ENCODE measurements at places on chromosomes 5 and 9.

- DNase-seq = no peak
Observed at GRCh38 chr9:115416299-115416698, 298.3 kb upstream of the TNC start.

DNA sequence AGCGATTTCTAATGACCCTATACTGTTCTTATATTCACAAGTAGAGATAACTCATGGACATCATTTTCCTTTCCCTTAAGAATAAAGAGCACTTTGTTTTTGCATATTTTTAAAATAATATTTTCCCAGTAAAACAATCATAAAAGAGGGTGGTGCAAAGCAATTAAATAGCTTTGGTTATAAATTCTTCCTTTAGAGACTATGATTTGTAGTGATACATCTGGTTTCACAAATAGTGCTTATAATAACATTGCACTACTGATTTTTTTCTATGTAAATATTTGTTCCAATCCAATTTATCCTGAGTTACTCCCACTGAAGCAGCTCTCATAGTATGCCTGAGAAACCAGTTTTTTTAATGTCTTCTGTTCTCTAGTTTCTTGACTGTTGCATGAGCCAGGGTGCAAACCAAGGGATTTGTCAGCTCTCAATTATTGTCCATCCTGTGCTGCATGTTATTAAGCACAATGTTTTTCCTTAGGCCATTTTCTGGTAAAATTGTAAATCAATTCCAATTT, 74.7 kb downstream of the LURAP1L start:
- no peak for DNase-seq

GRCh38 chr5:170161069-170161468, 55.4 kb downstream of the FOXI1 start:
- peak; percentile 39 for DNase-seq

DNA sequence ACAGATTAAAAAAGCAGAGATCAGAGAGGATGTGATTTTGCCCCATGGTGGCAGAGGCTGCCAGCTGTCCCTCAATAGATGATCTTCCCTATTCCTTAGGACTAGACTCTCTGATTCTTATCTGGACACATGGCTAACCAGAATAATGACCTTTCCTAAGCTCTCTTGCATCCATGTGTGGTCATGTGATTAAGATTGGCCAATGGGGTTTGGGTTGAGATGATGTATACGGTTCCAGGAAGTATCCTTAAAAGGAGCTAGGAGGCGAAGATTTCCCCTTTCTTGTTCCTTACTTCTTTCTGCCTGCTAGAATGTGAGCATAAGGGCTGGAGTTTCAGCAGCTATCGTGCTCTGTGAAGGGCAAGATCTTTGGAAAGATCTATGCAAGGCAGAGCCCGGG, 39.8 kb downstream of the FOXI1 start:
- DNase-seq = no peak

DNA sequence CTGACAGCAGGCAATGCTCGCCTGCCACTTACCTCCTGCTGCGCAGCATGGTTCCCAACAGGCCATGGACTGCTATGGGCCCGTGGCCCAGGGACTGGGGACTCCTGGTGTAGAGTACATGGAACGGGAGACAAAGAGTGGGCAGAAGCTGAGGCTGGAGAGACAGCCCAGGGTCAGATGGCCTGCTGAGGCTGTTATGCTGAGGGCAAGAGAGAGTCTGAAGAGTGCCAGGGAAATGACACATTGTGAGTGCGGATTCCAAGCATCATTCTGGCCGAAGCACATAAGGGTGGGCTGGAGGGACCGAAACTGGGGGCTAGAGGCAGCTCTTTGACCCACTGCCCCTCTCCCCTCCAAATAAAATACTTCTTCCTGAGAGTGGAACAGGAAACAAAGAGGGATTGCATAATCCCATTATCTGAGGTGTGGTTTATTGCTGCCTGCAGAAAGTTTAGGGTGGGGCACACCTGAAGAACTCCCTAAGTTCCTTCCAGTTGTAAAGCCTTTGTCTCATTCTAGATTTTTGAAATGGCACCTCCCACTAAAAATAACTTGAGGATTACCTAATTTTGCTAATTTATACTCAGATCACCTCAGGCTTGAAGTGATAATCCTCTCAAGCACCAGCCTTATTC, 158.1 kb downstream of the ATP10B start:
- DNase-seq = no peak

DNA sequence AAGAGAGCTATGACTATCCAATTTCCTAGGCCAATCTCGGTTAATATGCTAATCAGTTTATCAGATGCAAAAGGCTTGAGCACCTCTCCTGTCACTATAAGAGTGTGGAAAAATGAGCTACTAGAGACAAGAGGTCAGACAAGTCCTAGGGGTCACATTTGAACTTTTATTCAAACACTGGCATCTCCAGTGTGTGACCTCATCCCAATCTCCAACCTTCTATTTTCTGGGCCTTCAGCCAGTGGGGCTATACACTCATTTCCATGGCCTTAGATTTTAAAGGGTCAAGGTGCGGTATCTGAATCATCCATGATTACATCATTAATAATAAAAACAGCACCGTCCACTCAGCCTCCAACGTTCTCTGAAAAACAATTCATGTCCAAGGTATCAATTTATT, 139.6 kb upstream of the LRRTM2 start:
- peak; percentile 72 for DNase-seq

DNA sequence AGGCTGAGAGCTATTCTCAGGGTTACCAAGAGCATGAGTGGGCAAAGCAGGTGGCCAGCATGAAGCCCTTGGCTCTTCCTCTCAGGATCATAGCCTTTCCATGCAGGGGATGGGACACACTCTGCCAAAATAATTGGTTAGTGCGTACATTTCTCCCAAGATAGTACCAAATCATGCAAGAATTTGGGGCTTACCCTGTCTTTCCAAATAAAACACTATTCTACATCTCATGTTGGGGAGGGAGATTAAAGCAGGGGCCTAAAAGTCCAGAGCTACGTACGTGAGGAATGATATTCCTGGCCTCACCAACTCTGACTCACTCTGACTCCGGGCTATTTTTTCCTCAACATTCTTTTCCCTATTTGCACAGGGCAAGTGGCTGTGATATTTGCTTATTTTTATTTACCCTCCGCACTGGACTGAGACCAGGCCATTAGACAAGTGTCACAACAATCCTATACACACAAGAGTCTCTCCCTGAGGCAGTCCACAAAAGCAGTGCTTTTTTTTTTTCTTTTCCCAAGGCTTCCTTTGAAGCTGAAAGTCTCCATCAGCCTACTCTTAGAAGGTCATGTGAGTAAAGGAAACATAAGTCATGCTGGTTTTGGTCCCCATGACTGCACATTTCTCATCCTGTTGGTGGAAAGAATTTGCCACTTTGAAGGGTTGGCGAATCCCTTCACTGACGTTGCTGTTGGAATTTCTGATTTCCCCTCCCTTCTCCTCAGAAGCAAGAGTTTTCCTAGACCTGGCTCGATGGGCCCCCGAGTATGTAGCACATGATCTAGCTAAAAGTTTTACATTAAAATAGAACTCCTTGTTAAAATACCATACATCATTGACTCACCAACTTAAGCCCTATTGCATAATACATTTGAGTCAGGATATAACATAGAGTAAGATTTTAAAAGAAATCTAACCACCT, 40.0 kb downstream of the TMEM252 start:
- DNase-seq = peak; percentile 77

DNA sequence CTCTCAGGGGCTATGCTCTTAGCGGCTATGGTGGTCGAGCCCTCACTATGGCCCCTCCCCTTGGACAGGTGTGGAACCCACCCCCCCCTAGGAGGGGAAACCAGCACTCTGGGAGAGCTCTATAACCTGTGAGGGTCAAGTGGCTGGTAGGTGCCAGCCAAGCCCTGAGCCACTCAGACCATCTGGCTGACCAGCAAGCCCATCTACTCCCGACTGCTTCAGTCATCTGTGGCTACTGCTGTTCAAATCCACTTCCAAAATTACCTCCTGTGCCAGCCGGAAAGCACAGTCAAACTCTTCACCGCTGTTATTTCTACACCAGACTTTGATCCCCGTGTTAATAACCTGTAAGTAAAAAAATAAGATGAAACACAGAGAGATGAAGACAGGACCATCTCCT, 28.5 kb downstream of the NSUN2 start:
- DNase-seq = no peak

DNA sequence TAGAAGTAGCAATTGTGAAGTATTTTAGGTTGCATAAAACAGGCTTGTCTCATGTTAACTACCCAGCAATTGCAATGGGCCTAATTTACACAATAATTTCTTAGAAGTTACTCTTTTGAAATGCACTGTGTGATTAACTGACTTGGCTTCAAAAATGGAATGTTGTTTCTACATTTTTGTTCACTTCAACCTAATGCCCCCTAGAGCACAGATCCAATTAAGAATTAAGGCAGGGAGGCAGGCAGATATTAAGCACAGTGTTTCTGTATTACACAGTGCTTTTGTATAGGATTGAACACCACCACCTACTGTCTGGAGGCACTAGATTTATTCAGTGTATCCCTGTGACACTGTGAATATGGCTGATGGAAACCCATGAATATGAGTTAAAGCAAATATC, 302.1 kb downstream of the FBXL17 start:
- no peak for DNase-seq

DNA sequence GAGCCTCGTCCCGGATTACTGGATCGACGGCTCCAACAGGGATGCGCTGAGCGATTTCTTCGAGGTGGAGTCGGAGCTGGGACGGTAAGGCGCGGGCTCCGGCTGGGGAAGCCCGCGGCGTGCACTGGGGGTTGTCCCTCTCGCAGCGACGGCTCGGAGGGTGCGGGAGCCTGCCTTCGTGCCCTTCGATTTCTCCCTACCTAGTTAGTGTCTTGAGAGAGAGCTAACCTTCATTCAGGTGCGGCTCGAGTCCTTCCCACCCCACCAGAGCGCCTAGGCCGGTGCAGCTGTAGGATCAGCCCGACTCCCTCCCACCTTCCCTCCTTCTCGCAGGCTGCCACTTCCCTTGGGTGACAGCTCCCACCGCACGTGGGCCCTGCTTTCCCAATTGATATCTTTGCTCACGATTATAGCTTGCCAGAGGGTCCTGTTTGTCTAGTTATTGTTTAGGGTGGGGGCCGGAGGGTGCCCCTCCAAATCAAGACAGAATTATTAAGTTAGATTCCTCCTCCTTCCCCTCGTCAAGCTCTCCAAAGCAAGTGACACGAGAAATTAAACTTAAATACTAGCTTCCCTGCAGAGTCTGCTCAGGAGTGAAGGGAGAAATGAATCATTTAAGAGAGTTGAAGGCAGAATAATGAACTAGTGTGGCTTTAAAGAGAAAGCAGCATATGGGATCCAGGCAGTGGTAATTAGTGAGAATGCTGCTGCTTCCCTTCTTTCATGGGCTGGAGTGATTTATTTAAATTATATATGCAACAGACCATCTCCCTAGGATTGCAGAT, 569 bp downstream of the CAMK4 start:
- peak; percentile 39 for DNase-seq
